OCI-M1 (cell line): ENCODE measurements at places on chromosomes 3 and 15.
A peak's percentile ranks its signal among the peaks of the same experiment; 100 is the strongest.

- DNase-seq: no peak
Observed at GRCh38 chr3:13150624-13151023, 77.4 kb upstream of the IQSEC1 start.

DNA sequence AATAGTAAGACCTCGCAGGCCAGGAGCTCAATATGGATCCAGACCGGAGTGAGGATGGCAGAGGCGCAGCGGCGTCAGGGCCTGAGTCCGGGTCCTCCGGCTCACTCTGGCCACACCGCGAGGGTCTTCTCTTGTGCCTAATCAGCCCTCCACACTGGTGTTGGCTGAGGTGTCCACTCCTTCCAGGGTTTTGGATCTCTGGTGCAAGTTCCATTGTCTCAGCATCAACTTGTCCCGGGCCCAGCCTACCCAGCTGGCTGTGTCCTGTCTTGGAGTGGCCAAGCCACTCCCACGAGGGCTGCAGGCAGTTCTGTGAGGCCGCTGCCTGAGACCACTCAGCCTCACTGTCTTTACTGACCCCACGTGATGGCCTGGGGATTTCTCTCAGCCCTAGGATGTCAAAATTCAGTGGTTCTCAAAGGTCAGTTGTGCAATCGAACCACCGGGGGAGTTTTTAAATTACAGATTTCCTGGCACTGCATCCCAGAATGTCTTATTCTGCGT lies 12.6 kb upstream of the GOLGA6L7 start:
- DNase-seq: no peak

GRCh38 chr3:57840473-57840872 lies 84.4 kb downstream of the SLMAP start:
- peak; percentile 56 for DNase-seq

DNA sequence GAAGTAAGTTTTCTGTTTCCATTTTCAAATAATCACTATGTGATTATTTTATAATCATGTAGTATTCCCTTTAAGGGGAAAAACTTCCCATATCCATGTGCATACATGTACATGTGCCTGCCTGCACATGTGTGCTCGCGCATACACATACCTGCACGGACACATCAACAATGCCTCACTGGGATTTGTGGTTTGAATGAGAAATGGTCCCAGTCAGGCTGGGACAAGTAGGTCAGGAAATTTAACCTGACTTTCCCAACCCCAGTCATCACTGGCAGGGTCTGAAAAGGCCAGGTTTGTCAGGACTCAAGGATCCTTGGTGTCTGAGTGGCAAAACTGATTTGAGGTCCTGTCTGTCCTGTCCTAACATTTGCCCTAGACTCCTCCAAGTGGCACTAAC lies 109.3 kb upstream of the MRPS22 start:
- no peak for DNase-seq

DNA sequence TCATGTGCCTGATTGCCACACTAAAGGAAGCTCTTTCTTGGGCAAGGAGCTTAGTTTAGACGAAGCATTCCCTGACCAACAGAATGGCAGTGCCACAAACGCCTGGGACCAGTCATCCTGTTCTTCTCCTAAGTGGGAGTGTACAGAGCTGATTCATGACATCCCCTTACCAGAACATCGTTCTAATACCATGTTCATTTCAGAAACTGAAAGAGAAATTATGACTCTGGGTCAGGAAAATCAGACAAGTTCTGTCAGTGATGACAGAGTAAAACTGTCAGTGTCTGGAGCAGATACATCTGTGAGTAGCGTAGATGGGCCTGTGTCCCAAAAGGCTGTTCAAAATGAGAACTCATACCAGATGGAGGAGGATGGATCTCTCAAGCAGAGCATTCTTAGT lies 18.4 kb downstream of the SENP5 start:
- DNase-seq: no peak

DNA sequence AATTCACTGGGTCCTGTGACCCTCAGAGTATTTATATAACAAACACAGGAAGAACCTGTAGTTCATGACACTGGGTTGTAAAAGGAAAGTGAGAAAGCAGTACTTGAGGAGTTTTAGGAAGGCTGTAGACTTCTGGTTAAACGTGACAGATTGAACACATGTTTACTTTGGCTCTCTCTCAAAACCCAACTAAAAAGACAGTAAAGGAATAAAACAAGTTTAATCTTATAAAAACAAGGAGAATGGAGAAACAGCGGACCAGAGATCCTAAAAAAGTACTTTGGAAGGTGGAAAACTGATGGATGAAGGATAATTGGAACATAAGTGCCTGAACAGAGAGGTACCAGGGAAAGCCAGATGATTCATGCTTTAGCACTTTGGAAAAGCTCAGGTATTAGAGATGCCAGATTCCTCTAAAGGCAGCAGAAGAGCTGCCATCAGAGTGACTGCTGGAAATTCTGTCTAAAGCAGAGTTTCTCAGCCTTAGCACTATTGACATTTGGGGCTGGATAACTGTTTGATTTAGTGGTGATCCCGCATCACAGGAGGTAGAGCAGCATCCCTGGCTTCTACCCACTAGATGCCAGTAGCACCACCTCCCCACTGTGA lies 182.9 kb upstream of the RORA start:
- no peak for DNase-seq

- no peak for DNase-seq
Observed at GRCh38 chr15:63834500-63835210, 907 bp upstream of the HERC1 start.

DNA sequence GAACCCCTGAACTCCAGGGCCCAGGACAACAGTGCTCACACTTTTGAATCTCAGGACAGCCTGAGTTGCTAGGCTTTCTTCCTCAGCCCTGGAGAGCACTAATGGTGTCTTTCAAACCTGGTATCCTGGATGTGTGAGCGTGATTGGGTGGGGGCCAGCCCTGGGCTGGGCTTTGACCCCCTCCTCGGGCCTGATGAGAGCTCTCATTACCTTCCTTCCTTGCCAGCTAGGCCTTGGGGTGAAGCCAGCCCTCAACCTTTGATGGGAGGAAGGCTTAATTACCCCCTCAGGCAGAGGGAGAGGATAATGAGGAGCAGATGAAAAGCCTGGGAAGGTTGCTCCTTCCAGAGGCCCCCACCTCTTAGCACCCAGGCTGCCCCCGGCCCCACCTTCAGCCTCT lies 31.1 kb upstream of the INSYN1 start:
- no peak for DNase-seq
